Lower leg skin (tissue), 4 donors: ENCODE measurements at places on chromosomes 5 and 9.

- no peak for DNase-seq
Observed at GRCh38 chr5:138569782-138570181, 5.4 kb downstream of the HSPA9 start.

DNA sequence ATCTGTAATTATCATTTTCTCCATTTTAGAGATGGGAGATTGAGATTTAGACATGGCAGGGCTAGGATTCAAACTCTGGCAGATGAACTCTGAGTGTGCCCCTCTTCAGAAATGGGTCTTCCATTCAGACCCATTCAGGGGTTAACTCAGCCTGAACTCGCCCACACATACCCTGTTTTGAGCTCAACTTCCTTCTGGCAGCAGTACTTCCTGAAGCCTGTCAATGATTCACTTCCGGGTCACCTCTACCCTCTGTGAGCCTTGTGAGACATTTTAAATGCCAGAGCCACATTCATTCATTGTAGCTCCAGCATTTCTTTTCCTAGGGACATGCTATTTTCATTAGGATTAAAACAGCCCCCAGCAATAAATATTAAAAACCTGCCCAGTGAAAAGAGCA lies 209.3 kb upstream of the SLC24A2 start:
- no peak for DNase-seq

- no peak for DNase-seq
Observed at GRCh38 chr9:127886401-127886972, 9.0 kb upstream of the AK1 start.

GRCh38 chr5:386432-387341 lies 56.3 kb upstream of the EXOC3 start:
- peak; percentile 62 for DNase-seq

GRCh38 chr9:25119041-25119440 lies 559.2 kb downstream of the TUSC1 start:
- DNase-seq, result no peak

- DNase-seq, result no peak
Observed at GRCh38 chr9:32708480-32709150, 73.1 kb upstream of the TAF1L start.

GRCh38 chr5:31291323-31291854 lies 97.9 kb downstream of the CDH6 start:
- DNase-seq, result no peak

GRCh38 chr9:1875251-1875851 lies 139.8 kb upstream of the SMARCA2 start:
- no peak for DNase-seq

- DNase-seq, result no peak
Observed at GRCh38 chr5:9928326-9928725, 298.2 kb upstream of the TAS2R1 start.

- no peak for DNase-seq
Observed at GRCh38 chr5:125559296-125559695, 812.9 kb upstream of the ZNF608 start.

DNA sequence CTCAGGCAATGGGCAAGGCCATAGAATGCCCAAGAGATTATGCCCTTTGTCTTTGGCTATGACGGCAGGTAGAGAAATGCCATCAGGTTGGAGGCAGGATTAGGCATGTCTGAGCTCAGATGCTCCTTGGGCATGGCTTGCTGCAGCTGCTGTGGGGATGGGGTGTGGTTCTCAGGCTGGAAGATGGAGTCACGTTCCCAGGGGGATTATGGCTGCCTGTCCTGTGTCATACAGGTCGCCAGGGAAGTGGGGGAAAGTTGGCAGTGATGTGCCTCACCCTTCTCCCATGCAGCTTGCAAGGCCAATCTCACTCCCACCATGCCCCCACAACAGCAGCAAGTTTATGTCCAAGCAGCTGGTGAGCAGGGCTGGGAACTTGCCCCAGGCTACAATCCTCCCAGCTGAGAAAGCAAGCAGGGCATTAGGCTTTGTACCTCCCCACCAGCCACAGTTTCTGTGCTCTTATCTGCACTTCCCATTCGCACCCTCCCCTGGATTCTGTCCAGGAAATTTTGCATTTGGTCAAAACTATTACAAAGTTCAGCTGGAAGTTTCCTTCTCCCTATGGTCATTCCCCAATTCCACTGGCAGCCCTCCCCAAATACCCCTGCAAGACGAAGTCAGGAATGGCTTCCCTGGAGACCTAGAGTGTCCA lies 1788.0 kb upstream of the NUDT12 start:
- DNase-seq, result peak; percentile 76
